ENCODE measurements at places on chromosomes 6 and 20. TPM values are rescaled to one million over a fixed set of nuclear protein-coding genes. Genes with fewer than 3 reads are reported as not detected.

The SLC35D3 gene
- not detected for total RNA-seq

The PDE7B gene
- 6.6 TPM for total RNA-seq

The BTN1A1 gene
- total RNA-seq = not detected

The RFX6 gene
- not detected for total RNA-seq

The TBXT gene
- not detected for total RNA-seq

The CCR6 gene
- total RNA-seq = not detected

The ASIP gene
- total RNA-seq = not detected

The ENPP3 gene
- total RNA-seq = 0.63 TPM

The SLC52A3 gene
- not detected for total RNA-seq
